ENCODE measurements at places on chromosomes 5 and 9. TPM values are rescaled to one million over a fixed set of nuclear protein-coding genes. Genes with fewer than 3 reads are reported as not detected.

CDKN2B-AS1 gene
- 5.2 TPM for total RNA-seq

HTR1A gene
- not detected for total RNA-seq

CCDC192 gene
- not detected for total RNA-seq

C1QTNF2 gene
- 3.9 TPM for total RNA-seq

RNF224 gene
- 0.13 TPM for total RNA-seq

KCNT1 gene
- not detected for total RNA-seq

SCGB3A2 gene
- not detected for total RNA-seq
